ENCODE measurements at places on chromosomes 2 and 18.

GRCh38 chr2:231494669-231495068 lies 30.4 kb upstream of the NCL start:
- no peak for DNase-seq

DNA sequence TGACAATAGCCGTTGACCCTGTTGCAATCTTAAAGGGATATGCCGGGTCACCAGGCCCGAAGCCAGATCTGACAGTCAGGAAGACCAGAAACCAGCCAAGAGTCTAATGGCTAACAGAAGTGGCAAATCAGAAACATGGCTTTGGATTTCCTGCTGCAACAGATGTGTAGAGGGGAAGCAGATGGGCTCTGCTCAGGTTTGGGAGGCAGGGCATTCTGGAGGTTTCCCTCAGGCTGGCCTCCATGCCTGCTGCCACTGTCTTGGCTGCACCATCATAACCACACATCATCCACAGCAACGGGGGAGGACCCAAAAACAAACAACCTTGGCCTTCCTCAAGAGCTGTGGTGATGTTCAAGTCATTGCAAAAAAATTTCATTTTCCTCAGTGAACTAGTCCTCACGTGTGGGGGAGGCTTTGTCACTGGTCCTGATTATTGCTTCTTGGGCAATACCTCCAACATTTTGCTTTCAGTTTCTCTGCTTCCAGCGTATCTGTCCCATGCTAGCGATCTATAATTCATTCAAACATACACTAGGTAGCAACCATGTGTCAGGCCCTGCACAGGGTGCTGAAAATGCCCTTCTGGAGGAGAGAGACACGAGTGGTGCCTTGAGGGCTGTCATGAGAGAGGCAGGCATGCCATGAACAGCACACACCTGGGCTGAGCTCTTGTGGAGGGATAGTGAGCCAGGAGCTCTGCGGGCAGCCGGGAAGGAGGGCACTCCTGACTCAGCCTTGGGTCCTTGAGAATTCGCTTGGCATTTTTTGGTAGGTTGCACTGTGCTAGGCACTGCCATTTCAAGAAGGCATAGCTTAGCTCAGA lies 48.2 kb upstream of the LGALSL start:
- no peak for DNase-seq

- no peak for DNase-seq
These were observed 673.2 kb downstream of the TMEM182 start for GRCh38 chr2:103435010-103435409.

GRCh38 chr2:130798472-130799218 lies 38.1 kb upstream of the ARHGEF4 start:
- DNase-seq: peak; percentile 48

- no peak for DNase-seq
These were observed 317.1 kb upstream of the SPRED2 start for GRCh38 chr2:65749545-65749944.

GRCh38 chr2:4246364-4247131 lies 543.2 kb downstream of the DCDC2C start:
- no peak for DNase-seq

- no peak for DNase-seq
These were observed 182.7 kb upstream of the SIX2 start for GRCh38 chr2:45191976-45192375.

DNA sequence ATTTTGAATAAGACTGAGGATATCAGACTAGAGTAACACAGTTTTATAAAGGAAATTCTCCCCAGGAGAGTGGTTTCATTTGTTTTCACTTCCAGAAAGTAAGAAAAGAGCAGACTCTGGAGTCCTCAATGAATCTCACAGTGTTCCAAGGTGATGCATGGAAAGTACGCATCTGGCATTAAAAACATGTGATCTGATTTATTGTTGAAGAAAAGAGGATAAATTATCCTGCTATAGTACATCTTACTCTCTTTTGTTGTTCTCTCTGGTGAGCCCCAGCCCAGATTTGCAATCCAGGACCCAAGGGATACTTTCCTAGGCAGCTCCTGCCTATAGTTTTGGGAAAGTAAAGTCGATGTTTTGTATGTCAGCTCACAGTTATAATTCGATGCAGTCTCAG lies 285.9 kb downstream of the CTNNA2 start:
- DNase-seq: no peak

- DNase-seq: no peak
These were observed 160.6 kb downstream of the PRKCE start for GRCh38 chr2:45812011-45812500.

- DNase-seq: no peak
These were observed 337.1 kb upstream of the SETBP1 start for GRCh38 chr18:44343570-44343969.

- DNase-seq: no peak
These were observed 550 bp upstream of the MALL start for GRCh38 chr2:110116033-110116710.

DNA sequence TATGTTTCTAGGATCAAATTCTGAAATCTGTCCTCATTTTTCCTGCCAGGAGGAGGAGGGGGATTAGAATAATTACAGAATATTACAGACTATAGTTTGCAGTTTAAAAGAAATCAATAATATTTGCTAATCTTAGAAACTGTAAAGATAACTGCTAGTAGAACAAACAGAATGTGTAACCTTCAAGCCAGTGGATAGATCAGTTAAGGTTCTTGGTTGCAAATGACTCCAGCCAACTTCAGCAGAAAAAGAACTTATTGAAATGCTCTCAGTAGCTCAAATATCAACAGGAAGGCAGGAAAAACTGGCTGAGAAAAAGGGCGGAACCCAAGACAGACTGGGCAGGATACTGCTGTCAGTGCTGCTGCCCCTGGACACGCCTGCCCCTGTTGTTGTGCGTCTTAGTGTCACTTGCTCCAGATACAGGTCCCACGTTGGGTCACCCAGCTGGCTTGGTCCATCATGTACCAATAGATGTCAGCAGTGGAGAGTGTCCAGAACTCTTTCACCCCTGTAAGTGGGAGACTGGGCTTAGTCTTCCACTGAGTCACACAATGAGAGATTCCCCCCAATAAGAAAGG lies 10.2 kb downstream of the NMUR1 start:
- no peak for DNase-seq

- DNase-seq: no peak
These were observed 13.6 kb downstream of the ABI2 start for GRCh38 chr2:203341741-203342310.

DNA sequence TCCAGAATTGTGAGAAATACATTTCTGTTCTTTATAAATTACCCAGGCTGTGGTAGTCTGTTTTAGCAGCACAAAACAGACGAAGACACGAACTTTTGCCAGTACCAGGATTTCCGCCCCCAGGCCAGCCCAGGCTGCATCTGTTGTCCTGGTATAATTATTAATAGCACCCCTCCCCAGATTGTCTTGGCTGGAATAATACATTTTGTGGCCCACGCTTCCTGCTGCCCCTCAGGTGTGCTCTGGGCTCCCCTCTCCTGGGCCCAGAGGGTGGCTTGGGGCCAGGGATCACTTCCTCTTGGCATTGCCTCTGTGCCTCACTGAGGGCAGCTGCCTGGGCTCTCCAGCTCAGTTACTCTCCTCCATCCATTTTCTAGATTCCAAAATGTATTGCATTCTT lies 102.1 kb upstream of the HS6ST1 start:
- DNase-seq: peak; percentile 44

- no peak for DNase-seq
These were observed 159.5 kb downstream of the L3MBTL4 start for GRCh38 chr18:6255116-6255705.

- no peak for DNase-seq
These were observed 250.7 kb downstream of the RNF144A start for GRCh38 chr2:7167801-7168411.

DNA sequence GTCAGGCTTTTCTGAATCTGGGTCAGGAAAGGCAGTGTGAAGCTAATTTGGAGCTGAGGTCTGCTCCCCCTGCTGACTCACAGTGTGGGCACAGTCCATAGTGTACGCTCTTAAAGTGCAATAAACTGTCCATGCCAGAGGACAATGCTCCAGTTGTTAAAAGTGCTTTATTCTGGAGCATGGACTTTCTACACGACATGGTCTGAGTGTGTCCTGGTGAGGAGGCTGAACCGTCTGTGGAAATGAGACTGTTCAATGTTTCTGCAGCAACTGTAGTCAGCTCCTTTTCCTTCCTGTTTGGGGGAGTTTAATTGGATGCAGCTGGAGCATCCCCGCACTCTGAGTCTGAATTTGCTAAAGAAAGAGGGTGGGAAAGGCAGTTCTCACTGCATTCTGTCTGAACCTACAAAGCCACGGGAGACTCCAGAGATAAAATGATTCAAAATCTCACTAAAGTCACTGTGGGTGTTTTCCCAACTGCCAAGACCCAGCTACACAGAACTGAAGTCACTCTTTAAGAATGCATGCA lies 110.2 kb upstream of the TRIB2 start:
- DNase-seq: no peak

DNA sequence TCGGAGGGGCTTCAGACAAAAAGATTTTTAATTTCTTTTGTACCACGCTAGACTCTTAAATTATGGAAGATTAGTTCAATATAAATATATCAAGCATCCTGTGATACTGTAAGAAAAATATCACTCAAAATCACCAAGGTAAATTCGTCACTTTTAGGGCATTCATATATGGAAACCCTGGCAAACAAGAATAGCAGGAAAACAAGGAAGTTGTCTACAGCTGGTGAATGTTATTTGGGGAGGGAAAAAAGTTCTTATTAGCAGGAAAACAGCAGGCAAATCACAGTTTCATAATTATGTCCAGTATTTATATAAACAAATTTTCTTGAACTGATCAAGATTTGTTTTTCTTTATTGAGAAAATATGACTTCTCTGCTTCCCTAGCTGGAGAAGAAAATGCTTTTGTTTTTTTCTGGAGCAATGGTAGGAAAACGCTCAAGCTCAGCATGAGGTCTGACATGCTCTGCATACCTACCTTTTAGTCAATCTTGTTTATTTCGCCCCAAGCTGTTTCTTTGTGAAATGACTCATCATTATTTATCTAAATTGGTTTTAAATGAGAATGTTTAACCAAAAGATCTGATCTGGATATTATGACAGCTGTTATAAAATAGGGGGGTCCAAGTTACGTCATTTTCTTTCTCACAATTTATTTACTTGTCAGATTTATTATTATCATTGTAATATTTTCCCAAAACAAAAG lies 14.7 kb downstream of the LINC00305 start:
- peak; percentile 9 for DNase-seq

DNA sequence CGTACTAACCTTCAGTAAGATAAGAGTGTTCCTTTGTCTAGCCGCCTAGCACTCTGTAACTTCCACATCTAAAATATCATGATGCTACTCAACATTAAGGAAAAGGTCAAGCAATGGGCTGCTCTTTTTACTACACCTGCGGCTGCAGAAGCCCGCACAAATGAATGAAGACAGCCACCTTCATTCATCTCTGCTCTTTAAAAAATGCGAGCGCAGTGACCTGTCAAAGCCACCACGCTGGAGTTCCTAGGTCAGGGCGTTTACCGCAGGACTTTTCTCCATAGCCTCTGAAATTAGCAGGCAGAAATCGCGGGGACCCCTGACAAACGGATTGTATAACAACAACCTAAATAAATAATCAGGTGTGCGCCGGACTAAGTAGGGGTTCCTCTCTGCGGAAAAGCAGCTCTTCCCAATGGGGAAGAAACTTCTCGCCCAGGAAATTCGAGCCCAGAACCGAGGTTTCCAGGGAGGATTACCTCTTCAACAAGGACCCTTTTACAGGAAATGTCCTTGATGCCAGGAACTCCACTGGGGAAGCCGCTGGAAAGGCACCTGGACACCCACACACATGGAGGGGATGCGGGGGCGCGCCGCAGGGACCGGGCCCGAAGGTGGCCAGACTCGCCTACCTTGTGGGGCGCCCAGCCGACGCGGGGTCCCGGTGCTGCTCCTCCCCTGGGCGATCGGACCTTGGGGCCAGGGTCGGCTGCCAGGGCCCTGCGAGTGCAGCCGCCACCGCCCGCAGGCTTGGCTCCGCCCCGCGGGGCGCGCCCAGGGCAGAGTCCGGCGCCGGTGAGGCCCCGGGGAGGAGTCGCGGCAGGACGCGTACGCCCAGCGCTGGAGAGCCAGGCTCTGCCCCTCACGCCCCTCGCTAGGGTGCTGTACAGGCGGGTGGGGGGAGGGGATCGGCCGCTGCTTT lies at the start of gene CCDC68:
Gene CCDC68 (minus strand): TSS at position 758 of the 922 bp plus-strand sequence. CDS start 16,670 bp downstream, outside the sequence.
- DNase-seq: no peak

GRCh38 chr18:48827291-48828193 lies 123.2 kb downstream of the SMAD7 start:
- DNase-seq: peak; percentile 59

DNA sequence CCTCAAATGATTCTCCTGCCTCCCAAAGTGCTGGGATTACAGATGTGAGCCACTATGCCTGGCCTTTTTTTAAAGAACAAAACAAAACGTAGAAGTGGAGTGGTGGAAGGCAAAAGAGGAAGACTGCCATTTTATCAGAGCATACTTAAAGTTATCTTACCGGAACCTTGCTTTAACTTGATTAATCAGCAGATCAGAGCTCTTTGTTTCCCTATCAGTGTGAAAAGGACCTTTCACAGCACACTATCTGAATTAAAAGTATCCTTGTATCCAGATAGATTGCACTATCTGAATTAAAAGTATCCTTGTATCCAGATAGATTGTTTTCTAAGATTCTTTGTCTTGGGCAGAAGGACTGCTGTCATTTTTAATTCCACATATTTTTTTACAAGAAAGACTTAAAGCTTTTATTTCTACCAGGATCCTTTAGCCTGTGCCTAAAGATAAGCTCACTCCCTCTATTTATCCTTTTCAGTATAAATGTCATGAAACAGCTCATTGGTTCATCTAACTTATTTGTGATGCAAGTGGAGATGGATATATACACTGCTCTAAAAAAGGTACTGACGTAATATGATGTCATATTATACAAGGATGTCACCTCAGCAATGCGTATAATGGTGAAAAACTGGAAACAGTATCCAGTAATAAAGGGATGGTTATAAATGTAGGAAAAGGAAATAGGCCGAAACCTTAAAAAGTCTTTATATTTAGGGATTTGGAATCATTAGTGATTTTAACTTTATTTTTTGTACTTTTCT lies 17.8 kb downstream of the GMCL1 start:
- DNase-seq: no peak

DNA sequence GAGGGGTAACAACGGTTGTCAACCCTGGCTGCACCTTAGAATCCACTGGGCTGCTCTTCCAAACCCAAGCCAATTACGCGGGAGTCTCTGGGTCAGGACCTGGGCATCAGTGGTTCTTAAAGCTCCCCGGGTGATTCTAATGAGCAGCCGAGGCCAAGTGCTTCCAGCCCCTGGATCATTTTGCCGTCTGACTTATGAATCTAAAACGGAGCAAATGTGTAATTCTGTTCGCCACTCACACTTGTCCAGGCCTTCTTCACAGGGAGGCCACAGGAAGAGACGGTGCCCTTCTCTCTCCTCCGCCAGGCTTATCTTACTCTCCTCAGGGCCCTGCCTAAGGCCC lies 78.5 kb downstream of the MCFD2 start:
- DNase-seq: no peak

Measured in cerebellum (tissue), 4 donors.